ENCODE measurements at places on chromosomes 16 and 17. TPM values are rescaled to one million over a fixed set of nuclear protein-coding genes. Genes with fewer than 3 reads are reported as not detected.

Gene KCNJ12
- 1.6 TPM for total RNA-seq

GRCh38 chr16:71564335-71564967, 12.4 kb downstream of the TAT start:
- DNase-seq, result no peak

DNA sequence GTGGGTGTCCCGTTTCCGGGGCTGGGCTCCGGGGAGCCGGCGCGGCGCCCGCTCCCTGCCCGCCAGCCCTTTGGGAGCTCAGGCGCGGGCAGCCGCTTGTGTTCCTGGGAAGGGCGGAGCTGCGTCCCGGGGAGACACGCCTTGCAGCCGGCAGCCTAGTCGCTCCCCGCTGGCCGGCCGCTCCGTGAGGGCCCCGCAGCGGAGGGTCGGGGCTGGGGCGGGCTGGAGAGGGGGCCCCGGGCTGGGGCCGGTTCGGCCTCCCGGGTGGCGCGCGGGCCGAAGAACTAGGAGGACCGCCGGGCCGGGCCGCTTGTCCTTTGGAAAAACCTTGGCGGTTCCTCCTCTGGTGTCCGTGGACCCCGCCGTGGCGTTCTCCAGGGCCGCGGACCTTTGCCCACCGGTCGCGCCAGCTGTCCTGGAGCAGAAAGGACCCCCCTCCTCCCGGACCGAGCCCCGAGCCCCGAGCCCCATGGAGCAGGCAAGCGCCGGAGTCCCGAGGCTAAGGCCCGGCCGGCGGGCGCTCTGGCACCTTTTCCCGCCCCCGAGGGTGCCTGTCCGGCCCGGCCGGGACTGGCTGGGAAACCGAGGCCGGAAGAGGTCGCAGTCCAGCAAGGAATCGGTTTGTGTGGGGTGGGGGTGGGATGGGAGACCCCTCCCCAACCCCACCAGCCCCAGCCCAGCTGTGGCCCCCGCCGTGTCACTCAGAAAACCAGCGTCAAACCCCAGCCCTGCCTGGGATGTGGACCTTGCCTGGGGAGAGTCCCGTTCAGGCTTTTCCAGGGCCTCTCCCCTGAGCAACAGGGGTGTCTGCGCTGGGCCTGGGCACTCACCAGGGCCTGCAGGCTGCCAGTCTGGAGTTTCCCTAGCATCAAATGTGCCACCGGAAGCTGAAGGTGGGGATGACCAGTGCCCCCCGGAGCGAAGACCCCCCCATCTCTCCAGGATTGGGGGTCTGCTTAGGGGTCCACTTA, 6.8 kb upstream of the TBC1D3B start:
- DNase-seq, result peak; percentile 68

- no peak for DNase-seq
Observed at GRCh38 chr17:59498530-59499307, 66.7 kb upstream of the DHX40 start.

Gene ATP2C2
- 33.2 TPM for total RNA-seq

- DNase-seq, result no peak
Observed at GRCh38 chr17:59825533-59826322, 67.0 kb downstream of the TUBD1 start.

DNA sequence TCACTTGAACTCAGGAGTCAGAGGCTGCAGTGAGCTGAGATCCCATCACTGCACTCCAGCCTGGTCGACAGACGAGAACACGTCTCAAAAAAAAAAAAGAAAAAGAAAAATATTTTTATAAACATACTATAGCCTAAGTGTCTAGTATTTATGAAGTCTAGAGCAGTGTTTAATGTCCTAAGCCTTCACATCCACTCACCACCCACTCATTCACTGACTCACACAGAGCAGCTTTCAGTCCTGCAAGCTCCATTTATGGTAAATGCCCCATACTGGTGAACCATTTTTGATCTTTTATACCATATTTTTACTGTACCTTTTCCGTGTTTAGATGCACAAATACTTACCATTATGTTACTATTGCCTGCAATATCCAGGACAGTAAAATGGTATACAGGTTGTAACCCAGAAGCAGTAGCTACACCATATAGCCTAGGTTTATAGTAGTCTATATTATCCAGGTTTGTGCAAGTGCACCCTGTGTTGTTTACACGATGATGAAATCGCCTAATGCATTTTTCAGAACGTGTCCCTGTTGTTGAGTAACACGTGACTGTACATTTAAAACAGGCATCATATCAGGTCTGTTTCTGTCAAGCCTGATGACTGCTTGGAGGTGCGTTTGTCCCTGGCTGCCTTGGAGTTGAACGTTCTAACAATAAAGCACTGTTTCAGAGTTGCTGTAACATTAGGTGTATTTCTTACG, 10.1 kb downstream of the NUDT7 start:
- no peak for DNase-seq

- no peak for DNase-seq
Observed at GRCh38 chr17:6153375-6153774, 83.2 kb downstream of the WSCD1 start.

- no peak for DNase-seq
Observed at GRCh38 chr17:34895383-34895782, 65.9 kb downstream of the CCT6B start.

Gene CBLN1
- 0.26 TPM for total RNA-seq

- no peak for DNase-seq
Observed at GRCh38 chr16:56950881-56951771, 10.6 kb upstream of the CETP start.

DNA sequence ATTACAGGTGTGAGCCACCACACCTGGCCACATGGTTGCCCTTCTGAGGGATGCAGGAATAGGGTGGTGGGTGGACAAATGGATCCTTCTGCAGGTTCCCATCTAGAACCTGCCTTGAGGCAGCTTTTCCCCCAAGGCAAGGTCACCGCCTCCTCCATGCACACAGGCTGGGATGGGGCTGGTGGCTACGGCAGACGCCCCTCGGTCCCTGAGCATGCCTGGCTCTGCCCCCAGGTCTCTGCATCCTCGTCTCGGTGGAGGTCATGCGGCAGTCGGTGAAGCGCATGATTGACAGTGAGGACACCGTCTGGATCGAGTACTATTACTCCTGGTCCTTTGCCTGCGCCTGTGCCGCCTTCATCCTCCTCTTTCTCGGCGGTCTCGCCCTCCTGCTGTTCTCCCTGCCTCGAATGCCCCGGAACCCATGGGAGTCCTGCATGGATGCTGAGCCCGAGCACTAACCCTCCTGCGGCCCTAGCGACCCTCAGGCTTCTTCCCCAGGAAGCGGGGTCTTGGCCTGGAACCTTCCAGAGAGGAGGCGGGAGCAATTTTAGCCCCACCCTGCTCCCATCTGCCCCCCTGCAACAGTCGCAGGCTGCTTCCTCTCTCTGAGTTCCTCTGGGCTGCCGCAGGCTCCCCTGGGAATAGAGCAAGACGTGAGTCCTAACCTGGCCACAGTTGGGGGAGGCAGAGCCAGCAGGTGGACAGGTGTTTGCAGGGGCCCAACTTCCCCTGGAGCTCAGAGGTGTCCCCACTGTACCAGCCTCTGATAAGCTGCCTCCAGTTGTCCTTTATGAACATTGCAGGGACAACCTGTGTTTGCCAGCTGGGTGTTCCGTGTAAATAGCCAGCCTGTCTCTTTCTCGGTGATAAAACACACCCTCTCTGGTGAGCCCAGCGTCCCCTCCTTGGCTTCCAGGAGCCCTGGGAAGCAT, 11.7 kb downstream of the CACNG1 start:
- DNase-seq, result peak; percentile 33

DNA sequence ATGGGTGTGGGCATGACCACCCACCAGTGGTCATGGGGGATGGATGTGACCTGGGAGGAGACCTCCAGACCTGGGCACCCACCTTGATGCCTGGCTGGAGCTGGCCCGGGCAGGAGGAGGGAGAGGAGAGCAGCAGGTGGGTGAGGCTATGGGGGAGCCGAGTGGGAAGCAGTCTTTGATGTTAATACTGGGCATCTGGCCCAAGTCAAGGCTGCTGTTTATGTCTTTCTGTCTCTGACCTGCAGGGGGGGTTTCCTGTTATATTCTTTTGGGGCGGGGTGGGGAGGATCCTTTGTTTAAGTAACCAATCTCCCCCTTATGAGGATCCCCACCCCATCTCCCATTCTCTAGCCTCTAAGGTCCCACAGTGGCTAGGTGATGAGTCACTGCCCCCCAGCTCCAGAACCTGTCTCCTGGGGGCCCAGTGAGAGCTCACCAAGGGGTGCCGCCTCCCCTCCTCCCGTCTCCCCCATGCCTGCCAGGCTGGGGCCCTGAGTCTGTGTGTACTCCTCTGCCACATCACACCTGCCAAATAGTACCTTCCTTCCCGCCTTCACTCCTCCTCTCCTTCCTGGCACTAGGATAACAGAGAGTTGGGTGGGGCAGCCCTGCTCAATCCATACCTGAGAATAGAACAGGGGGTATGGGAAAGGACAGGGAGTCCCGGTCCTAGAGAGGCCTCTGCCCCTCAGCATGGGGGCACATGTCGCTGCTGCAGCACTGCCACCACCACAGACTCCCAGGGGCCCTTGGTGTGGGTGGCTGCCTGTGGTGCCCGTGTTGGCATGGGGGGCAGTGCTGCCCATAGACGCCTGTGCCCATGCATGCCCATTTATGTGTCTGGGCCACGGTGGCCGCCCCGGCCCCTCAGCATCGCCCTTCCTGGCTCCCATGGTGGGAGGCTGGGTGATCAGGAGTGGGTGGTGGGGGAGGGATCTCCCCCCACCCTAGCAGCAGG, 7.3 kb downstream of the THRA start:
- peak; percentile 67 for DNase-seq

DNA sequence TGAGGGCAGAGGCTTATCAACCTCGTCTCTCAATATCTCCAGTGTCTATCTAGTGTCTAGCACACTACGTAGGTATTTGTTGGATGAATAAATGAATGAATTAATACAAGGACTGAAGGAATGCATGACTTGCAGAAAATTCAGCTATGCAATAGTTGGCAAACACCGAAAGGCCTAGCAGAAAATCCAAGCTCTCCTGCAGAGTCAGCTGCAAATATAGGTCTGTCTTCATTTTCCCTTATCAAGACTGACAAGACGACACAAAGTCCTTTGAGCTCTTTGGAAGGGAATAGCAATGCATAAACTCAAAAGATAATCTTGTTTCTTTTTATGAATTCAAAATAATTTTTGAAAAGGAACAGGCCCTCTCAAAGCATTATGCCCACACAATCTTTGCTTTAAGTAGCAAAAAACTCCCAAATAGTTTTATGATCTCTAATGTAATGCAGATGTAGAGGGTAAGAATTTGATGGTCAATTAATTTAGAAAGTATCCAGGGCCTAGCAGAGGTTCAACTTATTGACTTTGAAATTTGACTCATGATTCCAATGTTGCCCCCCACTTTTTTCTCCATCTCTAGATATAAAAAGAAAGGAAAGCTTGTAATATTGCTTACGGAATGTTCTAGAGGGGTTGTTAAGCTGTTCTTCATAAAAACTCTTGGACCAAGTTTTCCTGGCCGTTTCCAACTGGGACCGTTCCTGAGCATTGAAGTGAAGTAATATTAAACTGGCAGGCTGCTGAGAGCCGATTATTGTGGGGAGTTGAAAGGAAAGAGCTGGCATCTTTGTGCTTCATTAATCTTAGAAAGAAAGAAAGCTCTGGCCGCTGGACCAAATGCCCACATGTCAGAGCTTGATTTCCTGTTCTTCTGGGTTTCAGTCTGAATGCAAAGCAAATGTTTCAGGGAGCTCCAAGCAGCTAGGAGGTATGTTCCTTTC, 227.3 kb downstream of the HS3ST3A1 start:
- DNase-seq, result no peak

GRCh38 chr16:53605356-53605755, 98.3 kb downstream of the RPGRIP1L start:
- no peak for DNase-seq

Gene C16orf89
- 10.0 TPM for total RNA-seq

DNA sequence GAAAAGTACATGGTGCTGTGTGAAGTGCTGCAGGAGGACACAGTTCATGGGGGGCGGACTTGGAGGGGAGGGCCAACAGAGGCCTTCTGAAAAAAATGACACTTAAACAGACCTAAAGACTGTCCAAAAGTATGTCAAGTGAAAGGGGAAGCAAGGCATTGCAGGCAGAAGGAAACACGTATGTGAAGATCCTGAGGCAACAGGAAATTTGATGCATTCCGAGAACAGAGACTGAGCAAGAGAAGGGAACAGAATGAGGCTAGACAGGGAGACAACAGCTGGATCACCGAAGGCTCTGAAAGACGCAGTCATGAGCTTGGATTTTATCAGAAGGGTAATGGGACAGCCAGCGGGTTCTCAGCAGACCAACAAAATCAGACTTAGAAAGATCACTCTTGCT, 1.1 kb downstream of the IFT20 start:
- no peak for DNase-seq

Gene SULT1A4
- total RNA-seq, result 3.3 TPM

Gene MFAP4
- 119 TPM for total RNA-seq

DNA sequence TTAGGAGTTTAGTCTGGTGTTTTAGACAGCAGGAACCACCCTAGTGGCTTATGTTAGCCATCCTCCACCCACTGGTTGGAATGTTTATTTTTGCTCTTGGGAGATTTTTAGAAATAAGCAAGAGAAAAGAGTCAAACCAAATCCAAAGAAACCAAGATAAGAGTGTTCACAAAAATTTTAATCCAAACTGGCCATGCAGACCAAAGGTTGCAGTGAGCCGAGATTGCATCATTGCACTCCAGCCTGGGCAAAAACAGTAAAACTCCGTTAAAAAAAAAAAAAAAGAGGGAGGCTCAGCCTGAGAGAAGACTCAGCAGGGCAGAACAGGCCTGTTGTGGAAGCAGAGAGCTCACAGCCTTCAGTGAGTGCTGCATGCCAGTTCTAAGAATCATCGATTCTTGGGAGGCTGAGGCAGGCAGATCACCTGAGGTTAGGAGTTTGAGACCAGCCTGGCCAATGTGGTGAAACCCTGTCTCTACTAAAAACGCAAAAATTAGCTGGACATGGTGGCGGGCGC, 12.2 kb upstream of the C16orf54 start:
- no peak for DNase-seq

Gene AGRP
- not detected for total RNA-seq

GRCh38 chr17:36069136-36069535, 5.1 kb downstream of the CCL18 start:
- DNase-seq, result no peak

Gene KRTAP16-1
- total RNA-seq, result not detected

- DNase-seq, result peak; percentile 87
Observed at GRCh38 chr16:56193951-56194726, 2.9 kb downstream of the GNAO1 start.

- DNase-seq, result no peak
Observed at GRCh38 chr17:73875346-73875745, 231.1 kb upstream of the SDK2 start.

Gene FOXF1
- 31.7 TPM for total RNA-seq

Gene MPV17L
- total RNA-seq, result 17.1 TPM

DNA sequence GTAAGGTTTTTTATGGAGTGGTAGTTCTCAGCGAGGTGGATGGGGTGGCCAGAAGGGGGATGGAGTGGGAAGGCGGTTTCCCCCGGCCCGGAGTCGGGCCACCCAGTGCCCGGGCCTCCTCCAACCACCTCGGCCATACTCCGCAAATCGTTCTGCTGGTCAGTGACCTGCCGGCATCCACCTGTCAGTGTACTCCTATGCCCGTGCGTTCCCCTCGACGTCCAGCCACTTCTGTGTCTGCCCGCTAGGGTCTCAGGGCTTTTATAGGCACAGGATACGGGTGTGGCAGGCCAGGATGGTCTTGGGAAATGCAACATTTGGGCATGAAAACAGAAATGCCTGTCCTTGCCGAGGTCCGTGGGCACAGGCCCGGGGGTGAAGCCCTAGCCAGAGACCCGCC, 19.3 kb upstream of the ASGR2 start:
- no peak for DNase-seq
